ENCODE measurements at places on chromosomes 3 and 15.

DNA sequence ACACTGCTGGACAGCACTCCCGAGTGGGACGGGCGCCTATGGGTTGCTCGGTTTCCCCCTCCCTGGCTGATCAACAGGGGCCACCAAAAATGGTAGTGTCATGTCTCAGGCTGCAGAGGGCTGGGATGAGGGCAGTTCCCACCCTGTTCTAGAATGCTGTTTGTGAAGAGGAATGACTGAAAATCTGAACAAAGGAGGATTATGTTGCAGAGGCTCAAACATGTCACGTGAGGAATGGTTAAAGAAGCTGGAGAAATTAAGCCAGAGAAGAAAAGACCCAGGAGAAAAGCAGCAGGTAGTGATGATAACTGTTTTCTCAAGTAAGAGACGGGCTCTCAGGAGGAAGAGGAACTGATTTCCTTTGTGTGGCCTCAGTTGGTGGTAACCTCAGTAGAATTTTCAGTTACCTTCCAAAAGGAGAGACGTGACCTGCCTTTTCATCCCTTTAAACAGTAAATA is 10.4 kb downstream of the SPG21 start:
- no peak for DNase-seq

DNA sequence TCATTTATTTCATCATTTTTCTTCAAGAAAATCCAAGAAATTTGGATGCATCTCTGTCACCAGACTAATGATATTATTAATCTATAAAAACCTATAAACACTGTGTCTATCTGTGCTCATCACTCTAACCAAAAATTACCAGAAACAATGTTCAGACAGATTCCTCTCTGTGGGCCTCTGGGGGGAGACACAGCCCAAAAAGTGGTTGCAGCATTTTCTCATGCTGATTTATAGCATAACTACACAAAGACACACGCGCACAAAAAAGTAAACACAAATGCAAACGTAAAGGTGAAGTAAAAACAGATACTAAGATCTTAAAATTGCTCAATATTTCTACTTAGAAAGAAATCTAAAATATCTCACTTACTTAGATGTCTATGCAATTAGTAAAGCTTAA is 976.0 kb downstream of the GBE1 start:
- no peak for DNase-seq

DNA sequence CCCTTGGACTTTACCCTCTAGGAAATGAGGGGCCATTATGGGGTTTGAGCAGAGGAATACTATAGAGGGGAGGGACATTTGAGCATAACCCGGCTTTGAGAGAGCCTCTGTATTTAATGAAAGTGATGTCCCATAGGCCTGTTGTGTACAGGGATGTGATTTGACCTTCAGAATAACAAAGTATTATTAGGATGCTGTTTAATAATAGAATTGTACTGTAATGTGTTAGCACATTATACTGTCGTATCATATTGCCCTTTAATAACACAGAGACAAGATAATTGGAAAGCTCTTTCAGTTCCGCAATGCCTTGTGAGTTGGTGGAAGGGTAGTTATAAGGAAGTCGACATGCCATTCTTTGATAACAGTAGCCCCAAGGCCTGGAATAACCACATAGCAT is 328.3 kb downstream of the RYR3 start:
- DNase-seq, result no peak

DNA sequence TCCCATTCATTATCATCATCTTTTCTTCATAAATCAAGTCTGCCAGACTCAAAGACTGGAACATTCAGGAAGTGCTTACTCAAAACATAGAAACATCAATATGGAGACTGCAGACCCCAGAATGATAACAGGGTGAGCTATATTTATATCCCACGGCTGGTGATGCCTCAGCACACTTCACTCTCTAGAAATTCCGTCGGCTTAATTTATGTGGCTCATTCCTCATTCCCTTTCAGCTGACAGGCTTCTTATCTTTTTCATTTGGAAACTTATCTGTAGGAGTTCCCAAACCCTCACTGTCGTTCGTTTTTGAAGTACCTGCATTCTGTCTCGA is 45.5 kb downstream of the RFTN1 start:
- DNase-seq, result no peak

DNA sequence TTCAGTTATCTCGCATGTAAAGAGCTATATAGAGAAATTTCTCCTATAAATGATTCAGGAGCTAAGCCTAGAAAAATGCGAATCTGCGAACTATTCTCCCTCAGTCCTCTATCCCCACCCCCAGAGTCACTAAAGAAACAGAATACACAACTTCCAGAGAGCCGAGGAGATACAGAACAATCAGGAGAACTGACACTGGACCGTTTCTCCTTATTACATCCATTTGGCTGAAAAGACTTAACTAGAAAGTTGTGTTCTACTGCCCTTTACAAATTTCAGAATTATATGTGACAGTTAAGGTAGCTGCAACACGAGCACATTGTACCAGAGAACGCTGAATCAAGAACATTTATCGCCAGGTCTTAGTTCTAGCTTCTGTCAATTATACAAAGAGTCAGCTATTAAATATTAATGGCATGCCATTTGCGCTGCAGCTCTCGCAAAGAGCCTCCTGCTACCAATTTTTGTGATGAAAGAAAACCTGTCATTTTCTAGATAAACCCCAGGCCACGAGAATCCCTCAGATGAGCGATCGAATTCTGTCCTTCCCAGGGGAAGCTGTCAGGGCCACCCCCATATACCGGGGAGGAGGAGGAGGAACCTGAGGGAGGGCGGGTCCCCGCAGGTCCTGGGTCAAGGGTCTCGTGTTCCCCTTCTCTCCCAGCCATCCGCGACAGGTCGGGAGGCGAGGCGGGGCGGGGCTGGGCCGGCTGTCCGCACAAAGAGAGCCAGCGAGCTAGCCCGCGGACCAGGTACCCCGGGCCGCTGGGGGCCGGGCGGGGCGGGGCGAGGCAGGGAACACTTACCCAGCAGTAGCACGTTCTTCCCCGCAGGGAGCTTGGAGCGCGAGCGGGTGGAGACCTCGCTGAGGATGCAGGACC is 878 bp downstream of the DYNC1LI1 start:
- DNase-seq, result no peak

DNA sequence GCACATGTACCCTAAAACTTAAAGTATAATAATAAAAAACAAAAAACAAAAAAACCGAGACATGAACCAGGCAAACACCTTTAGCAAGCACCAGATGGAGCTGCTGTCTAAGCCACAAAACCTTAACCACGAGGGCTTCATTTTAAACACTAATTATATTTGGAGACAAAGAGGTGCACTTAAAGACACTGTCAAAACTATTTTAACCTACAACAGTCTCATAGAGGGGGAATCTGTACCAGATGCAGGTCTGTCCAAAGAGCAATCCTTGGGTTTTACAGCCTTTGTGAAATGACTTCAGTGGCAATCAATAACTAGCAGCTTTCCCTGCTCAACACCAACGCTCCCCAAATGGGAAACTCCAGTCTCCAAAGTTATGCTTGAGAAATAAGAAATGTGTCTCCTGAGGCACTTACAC is 115.7 kb upstream of the TSPAN3 start:
- DNase-seq, result no peak

DNA sequence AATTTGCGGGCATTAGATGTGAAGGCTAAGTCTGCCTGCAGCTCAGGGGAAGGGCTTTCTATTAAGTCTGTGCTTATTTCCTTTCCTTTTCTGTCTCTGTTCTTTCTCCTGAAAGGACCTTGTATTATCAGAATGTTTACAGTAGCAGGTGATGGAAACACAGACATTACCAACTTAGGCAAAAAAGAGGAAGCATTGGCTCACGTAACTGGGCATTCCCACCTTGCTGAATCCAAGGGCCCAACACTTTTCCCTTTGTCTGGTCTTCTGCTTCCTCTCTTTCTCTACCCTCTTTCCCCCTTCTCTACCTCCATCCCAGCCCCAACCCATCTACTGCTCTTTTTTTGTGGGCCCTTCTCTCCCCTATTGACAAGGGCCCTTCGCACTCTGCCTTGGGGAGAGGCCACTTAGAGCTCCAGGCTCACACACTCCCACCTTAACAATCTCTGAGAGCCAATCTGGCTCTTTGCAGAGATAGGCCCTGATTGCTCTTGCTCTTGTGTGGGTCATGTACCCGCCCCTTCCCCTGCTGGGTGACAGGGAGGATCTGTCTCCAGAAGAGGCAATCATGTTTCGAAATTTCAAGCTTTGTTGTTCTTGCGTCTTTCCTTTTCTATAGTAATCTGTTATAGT is 35.0 kb downstream of the ACAA1 start:
- no peak for DNase-seq

GRCh38 chr3:71400986-71401451 is 182.5 kb downstream of the FOXP1 start:
- DNase-seq, result no peak

- no peak for DNase-seq
Observed at GRCh38 chr15:34993877-34994276, 5.8 kb upstream of the ZNF770 start.

- no peak for DNase-seq
Observed at GRCh38 chr3:123386477-123387040, 62.3 kb downstream of the ADCY5 start.

GRCh38 chr3:21357241-21357640 is 393.8 kb downstream of the ZNF385D start:
- no peak for DNase-seq

DNA sequence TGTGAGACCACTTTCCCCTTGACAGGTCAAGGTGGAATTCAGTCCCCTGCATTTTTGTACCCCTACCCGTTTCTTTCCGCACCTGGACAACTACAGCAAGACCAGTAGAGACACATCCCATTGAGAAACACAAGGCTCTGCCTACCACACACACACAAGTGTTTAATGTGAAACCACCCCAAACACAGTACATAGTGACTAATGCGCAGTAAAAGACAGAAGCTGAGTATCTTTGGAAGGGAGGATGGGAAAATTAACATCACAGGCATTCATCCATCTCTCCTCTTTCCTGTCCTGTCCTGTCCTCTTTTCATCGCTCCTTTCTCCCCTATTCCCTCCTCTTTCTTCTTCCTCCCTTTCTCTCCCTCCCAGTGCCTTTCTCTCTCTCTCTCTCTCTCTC is 64.8 kb downstream of the SCN11A start:
- DNase-seq, result no peak

- no peak for DNase-seq
Observed at GRCh38 chr15:70701891-70702568, 61.3 kb downstream of the UACA start.

- no peak for DNase-seq
Observed at GRCh38 chr3:156655819-156656550, 18.4 kb upstream of the TIPARP start.

DNA sequence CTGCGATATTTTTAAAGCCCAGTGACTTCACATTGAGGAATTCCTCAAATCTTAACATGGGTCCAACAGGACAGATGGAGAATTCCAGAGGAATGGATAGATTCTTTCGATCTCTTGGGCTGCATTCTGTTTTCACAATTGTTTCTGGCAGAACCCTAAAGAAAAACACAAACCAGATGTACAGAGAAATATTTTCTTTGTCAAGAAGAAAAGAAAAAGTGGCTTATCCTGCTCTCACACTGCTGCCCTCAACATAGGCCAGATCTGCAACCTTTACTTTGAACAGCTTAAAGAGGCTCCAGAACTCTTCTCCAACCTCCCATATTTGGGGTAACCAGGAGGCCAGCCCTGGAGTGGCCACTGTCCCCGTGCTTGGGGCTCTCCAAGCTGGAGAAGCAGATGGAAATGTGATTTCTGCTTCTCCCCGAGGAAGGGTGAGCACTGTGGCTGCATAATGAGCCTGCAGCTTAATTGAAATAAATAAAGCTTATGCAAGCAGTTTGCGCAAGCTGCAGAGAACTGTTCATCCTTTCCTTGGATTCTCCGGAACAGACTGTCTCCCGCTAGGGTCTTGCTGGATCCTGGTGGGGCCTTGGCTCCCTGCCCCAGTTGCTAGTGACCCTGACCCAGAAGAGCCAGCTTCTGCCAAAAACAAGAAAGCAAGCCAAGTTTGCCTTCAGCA is 453.2 kb upstream of the PROK2 start:
- no peak for DNase-seq

GRCh38 chr15:100537331-100537730 is 8.6 kb upstream of the CERS3 start:
- DNase-seq, result no peak

GRCh38 chr15:78408355-78408640 is 29.7 kb upstream of the IREB2 start:
- no peak for DNase-seq

DNA sequence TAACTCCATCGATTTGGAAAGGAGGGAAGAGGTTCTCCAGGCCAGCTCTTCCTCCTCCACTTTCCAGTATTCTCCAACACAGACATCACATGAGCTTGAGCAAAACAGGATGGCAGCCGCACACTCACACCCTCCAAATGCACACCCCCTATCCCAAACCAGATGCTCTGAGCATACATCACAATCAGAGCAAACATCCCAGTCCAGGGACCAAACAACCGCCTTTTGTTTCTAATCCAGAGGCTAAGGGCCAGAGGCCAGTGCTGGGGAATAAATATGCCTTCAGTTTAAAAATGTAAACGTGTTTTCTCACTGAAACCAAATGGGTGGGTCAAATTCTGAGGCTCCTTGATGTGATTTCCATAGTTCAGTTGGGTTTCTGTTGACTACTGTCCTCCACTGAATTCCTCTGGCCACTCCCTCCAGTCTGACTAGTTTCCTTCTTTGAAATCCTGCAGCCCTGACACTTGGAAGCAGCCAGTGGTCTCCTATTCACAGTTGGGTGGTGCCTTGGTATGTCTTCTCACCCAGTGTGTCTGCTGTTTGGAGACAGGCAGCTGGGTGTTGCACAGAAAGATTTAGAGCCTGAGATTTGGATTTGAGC is 19.2 kb upstream of the MFGE8 start:
- DNase-seq, result no peak

GRCh38 chr15:51288143-51289065 is 50.0 kb downstream of the CYP19A1 start:
- no peak for DNase-seq

GRCh38 chr15:44186705-44187104 is 8.4 kb downstream of the FRMD5 start:
- no peak for DNase-seq

DNA sequence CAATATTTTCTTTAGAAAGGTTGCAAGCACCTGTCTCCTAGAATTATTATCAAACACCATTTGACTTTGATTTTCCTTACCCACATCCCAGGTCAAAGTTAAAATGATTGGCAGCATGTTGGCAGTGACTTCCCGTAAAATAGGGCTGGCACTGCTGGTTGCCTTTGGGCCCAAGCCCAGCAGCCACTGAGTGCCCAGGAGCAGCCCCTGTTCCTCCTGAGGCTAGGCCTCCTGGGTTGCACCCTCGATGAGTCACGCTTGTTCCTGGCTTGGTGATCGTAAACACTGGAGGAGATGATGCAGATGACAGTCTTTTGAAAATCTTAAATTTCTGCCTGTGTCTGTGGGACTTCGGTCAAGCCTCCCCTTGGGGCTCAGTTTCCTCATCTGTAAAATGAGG is 290.0 kb downstream of the TLE3 start:
- DNase-seq, result no peak

- DNase-seq, result no peak
Observed at GRCh38 chr3:30546934-30547333, 59.5 kb upstream of the TGFBR2 start.

DNA sequence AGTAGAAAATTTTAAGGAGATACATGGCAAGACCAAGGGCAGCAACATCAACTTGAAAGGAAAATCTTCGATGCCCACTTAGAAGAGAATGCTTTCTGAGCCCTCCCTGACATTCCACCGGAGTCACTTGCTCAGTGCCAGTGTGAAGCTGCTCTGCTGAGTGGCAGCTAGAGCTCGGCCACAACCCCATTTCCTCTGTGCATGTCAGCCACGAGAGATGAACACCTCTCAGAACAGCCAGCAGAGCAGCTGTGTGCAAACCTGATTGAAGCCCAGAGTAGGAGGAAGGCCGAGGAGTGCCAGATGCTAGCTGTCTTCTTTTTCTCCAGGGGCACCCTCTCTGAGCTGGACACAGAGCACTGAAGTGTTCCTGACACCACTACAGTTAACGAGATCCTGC is 12.2 kb downstream of the TARS3 start:
- no peak for DNase-seq
